Adipocyte (in vitro differentiated cells): ENCODE measurements at places on chromosomes 2 and 18.

DNA sequence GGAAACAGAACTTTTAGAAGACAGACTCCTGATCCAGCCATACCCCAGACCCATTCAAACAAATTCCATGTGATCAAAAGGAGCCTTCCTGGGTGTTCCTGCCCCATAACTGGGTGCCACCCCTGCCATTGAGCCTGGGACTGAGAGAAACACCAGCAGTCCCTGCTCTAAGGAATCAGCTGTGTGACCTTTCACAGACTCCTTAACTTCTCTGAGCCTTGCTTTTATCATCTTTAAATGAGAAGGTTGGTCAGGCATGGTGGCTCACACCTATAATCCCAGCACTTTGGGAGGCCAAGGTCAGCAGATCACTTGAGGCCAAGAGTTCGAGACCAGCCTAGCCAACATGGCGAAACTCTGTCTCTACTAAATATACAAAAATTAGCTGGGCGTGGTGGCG lies 20.6 kb downstream of the CIDEA start:
- no peak for DNase-seq

- DNase-seq = no peak
These were observed 143.6 kb upstream of the ZNF521 start for GRCh38 chr18:25495606-25496005.

GRCh38 chr2:34787341-34787740 lies 1188.2 kb upstream of the FAM98A start:
- no peak for DNase-seq

DNA sequence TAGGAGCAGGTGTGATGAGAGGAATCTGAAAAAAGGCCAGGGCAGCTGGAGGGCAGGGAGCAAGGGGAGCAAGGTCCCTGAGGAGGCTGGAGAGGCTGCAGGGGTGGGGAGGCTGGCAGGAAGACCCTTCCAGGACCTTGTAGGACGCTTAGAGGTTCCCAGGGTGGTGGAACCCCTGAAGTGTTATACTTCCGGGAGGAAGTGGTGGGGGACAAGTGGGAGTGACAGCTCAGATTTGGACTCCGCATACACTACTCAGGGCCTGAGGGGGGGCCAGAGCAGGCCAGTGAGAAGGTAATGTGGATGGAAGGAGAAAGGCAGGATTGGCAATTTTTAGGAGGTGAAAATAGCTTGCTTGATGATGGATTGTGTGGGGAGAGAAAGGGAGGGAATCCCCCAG lies 1.9 kb upstream of the NCAPH start:
- DNase-seq = no peak

DNA sequence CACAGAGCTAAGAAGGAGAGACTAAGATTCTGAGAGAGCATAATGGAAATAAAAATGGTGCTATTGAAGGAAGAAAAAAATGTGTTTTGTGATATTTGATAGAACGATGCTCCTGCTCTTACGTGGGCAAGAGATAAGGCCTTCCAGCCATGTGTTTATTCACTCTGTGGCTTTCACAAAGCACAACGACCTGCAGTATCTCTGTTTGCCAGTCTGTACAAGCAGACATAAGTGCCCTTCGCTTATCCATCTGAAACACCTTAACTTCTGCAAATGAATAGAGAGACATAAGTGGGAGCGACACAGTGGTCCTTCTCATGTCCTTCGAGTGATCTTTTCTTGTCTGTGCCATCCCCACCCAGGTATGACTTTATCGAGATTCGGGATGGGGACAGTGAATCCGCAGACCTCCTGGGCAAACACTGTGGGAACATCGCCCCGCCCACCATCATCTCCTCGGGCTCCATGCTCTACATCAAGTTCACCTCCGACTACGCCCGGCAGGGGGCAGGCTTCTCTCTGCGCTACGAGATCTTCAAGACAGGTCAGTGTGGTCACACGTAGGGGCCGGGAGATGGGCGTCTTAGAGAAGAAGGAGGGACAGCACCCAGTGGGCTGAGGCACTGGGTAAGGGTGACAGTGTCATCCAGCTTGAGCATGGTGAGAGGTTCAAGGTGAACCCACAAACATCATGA lies 33.7 kb downstream of the NRP2 start:
- DNase-seq = no peak
